ENCODE measurements at places on chromosomes 7 and 10.

- DNase-seq, result no peak
These were observed 137.6 kb downstream of the WDR11 start for GRCh38 chr10:120988751-120989150.

DNA sequence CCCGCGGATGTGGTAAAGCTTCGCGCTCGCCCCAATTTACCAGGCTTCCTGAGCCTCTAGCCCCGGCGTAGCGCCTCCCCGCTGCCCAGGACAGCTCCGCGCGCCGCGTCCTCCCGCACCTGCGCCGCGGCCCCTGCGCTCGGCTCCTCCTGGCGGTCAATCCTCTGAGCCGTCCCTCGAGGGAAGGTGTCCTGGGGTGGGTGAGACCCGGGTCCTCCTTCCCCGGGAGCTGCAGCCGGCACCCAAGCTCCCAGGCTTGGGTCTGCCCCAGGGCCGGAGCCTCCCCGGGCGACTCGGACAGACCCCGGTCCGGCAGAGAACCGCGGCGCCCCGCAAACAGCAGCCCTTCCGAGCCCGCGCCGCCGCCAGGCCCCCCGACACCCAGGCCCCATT, 512 bp downstream of the OSBPL3 start:
- DNase-seq, result peak; percentile 78

GRCh38 chr7:75962607-75963380, 31.6 kb downstream of the TMEM120A start:
- no peak for DNase-seq

DNA sequence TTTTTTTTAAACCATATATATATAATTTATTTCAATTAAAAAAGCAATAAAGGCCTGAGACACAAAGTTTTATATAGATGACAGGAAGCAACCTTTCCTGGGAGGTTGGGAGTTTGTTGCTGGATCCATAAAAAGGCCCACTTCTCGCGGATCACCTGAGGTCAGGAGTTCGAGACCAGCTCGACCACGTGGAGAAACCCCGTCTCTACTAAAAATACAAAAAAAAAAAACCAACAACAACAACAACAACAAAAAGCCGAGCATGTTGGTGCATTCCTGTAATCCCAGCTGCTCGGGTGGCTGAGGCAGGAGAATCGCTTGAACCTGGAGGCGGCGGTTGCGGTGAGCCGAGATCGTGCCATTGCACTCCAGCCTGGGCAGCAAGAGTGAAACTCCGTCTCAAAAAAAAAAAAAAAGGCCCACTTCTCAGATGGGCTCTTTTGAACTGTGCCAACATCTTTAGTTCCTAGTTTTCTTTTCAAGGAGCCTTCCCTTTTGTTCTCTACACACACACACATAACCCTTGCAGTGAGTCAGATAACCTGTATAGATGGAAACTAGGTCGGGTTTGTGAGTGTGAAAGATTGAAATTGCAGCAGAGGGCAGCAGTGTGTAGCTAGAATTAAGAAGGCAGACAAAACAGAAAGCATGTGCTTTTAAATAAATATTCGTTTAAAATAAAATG, 1.2 kb upstream of the SMNDC1 start:
- DNase-seq, result peak; percentile 68

DNA sequence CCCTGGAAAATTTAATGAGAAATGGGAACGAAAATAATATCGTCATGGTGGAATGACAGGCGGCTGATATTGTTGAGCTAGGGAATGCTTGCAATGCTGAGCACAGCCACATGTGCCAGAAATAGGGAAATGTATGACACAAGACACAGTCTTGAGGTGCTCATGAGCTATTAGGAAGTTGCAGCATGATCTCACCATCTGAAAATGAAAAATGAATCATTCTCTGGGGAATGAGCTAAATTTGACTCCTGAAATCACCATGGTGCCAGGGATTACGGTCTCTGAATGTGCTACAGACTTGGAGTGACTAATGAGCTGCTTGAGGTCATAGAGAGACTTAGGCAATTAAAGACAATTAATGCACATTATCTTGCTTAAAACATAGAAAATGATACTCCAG, 845.0 kb downstream of the CNTNAP2 start:
- DNase-seq, result no peak

DNA sequence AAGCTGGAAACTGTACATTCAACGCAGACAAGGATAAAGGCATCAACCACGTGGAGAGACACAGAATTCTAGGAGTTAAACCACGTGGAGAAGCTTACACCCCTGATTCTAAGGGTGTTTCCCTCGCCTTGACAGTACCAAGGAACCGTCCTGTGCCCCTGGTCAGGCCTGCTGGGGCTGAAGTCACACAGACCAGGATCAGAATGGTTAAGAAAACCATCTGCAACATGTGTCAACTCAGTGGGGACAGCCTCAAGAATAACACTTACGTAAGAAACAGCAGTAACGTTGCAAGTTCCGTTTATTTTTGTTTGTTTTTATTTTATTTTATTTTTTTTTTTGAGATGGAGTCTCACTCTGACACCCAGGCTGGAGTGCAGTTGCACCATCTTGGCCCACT, 55.6 kb downstream of the CHST15 start:
- no peak for DNase-seq

All from GM20000 (cell line).